ENCODE measurements at places on chromosomes 3 and 15.

DNA sequence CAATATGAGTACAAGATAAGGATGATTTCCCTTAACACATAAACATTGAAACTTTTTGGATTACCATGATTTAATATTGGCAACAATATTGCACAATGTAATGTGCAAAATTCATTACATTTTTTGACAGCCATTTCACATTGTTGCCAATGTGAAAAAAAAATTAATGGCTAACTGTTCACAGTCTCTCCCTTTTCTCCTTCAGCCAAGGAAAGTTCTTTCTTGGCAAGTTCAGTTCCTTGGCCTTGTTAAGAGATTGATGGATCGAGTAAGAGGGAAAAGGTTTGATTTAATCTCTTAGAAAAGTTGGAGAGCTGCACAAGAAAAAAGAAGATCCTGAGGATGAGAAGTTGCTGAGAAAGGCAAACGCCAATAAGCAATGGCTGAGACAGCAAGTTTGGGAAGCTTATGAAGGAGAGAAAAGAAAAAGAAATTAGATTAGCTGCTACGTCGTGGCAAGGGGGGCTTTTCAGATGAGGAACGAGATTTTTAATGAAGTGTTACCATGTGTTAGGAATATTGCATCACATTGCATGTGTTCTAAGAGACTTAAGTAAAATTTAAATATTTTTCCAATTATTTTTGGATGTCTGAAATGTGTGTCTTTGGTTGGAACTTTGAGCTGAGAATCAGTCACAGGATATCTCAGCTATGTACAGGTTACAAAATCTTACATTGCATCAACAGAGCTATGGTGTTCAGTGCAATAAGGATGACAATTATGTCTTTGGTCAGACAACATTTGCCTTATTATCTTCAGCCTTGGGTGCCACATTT, 61.4 kb upstream of the ZNF280D start:
- no peak for ATAC-seq

GRCh38 chr3:185740133-185740532, 84.7 kb downstream of the IGF2BP2 start:
- no peak for ATAC-seq

DNA sequence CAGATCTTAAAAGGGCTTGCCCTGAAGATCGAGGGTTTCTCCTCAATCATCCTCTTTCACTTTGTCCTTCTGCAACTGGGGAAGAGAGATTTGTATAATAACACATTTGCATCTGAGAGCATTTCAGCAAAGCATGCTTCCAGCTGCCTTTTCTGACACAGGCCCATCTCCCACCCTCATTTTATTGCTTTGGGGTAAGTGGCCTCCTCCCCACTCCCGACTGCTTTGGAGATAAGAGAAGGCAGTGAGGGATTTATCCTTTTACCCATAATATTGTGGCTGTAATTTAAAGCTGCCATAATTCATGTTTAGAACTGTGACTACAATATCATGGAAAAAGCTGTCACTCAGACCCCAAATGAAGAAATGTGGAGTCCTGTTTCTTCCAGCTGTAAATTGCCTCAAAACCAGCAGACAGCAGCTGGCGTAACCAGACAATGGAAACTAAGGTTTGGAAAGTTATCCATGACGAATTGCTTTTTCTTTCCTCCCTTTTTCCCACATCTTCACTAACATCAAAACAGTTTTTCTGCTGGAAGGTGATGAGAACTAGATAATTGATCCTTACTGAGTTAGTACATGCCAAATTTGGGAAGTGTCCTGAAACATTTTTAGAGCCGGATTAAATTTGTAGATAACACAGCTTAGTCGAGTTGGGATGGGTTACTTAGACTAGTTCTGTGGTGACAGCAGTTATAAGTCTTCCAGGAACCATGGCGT, 104.2 kb upstream of the PFN2 start:
- no peak for ATAC-seq

DNA sequence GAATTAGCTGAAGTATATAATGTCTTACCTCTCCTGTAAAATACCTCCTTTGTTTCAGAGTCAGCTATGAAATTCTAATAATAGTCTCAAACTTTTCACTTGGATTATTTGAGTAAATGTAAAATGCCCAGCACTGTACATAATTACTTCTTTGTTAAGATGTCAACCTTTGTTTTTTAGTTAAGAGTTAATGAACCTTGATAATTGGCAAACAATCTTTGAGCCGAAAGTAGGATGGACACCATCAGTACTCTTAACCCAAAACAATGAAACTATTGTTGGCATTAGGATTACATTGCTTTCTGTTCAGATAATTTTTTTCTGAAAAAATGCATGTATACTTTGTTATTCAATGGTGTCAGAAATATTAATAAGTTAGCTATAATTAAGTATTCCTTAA, 3.0 kb upstream of the NECTIN3 start:
- ATAC-seq: no peak

GRCh38 chr3:16112910-16113504, 61.5 kb upstream of the GALNT15 start:
- no peak for ATAC-seq
